NCI-H69 (cell line): ENCODE measurements at places on chromosomes 11 and 22.

DNA sequence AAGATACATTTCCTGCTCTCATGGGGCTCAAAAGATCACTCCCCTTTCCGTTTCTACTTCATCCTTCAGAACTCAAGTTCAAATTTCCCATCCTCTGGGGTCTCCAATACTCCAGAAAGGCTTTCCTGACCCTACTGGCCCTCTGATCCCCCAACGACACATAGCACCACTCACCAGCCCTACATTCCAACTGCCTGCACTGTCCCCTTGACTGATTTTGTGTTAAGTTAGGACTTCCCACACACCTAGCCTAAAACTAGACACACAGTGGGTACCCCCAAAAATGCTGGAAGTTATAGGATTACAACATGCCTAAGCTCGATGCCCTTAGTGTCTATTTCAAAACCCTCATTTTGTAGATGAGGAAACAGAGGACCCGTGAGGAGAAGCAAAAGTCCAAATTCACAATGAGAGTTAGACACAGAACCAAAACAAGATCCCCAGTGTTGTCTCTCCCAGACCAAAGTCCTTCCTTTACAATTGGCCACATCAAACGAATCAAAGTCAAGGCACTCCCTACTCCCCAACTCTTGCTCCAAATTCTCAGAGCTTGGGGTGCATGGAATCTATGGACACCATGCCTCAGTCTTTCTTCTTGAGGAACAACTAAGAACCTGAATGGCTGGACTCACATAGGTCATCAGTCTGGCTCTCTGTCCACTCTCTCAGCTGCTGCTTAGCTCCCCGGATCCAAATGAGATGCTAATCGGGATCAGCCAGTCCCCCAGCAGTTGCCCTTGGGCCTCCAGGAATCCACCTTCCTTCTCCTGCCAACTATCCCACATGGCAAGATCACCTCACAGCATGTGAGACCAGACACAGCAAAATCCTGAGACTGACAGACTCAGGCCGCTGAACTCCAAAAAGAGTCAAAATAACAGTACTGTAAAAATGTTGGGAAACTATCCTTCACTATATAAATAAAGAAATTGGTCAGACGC is 1.7 kb downstream of the CLPB start:
- DNase-seq: no peak

DNA sequence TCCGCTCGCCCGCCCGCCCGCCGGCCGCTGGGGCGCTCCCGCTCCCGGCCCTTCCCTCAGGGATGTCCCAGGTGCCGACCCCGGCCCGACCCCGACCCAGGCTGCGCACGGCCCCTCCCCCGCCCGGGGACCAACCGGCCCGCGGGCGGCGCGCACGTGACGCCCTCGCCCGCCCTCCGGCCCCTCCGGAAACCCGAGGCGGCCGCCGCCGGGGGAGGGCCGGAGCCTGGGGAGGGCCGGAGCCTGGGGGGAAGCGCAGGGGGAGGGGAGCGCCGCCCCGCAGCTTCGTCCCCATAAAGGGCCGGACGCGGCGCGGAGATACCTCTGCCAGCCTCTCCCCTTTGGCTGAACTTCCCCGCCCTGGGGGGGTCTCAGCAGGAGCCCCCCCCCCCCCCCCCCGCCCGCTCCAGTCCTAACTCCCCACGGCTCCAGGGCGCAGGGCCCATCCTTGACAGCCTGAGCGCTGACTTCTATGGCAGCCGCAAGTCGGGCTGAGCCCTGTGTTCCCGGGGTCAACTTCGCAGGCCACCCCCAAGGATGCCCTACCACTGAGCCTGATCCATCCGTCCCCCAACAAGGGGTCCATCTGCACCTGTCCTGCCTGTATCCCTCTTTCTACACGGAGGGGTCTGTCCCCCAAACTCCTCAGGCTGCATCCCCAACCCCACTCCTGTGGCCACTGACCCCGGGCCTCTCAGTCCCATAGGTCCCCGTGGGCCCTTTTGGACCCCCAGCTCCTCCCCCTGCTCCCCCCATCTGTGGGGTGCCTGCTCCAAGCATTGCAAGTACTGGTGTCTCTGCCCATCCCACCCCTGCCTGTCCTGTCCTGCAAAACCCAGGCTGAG is at the start of gene MAPK12:
MAPK12 (minus strand) TSS at position 69 of the 845 bp plus-strand sequence. CDS start 174 bp downstream, outside the sequence.
- peak; percentile 90 for DNase-seq

GRCh38 chr11:1280116-1281035 is 29.1 kb downstream of the TOLLIP start:
- no peak for DNase-seq

DNA sequence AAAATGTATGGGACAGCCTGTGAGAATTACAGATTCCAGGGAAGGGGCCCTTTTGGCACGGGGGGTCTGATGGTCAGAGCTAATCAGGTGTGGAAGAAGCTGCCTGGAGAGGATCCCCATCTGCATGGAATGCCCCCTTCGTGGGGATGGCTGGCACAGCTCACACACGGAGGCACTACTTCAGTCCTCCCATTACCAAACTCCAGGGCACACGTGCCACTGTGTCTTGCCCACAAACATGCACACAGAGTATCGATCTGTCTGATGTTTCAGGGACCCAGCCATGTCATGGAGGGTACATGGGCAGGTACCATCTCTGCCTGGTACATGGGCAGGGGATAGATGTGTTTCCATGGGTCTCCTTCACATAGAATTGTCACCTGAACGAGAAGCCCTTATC is 14.7 kb downstream of the KCNQ1OT1 start:
- no peak for DNase-seq

- DNase-seq: no peak
Observed at GRCh38 chr11:2934611-2935239, 5.5 kb upstream of the PHLDA2 start.

DNA sequence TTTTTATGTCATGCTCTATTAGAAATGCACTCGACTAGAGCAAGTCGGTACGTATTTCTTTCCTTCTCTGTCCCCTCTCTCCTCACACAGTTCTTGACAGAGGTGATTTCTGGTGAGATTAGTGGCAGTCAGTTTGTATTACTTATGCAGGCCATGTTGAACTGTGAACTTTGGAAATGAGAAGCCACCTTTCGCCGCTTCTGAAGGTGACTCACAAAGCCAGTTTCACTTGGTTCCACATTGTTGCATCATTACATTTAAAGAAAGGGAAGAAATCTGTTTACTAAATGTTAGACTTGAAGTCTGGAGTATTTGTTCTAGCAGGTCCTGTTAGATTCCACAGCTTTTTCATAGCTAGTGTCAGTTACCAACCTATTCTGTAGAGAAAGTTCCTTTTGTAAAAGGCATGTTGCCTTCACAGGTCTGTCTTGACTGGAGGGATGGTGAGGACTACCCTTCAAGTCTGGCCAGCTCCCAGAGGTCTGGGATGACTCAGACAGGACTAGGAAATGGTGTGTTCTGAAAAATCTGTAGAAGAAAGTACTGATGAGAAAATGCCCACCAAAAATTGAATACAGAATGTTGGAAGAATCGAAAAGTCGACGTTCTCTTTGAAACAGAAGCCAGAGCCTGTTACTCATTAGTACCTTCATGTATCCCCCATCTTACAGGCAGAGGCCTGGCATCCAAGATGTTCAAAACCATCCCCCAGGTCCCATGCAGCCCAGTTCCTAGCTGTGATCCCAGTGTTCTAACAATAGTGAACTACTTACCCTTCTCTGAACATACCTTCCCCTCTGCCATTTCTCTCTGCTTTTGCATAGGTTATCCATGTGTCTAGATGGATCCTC is 181.4 kb downstream of the DBX1 start:
- DNase-seq: peak; percentile 32

DNA sequence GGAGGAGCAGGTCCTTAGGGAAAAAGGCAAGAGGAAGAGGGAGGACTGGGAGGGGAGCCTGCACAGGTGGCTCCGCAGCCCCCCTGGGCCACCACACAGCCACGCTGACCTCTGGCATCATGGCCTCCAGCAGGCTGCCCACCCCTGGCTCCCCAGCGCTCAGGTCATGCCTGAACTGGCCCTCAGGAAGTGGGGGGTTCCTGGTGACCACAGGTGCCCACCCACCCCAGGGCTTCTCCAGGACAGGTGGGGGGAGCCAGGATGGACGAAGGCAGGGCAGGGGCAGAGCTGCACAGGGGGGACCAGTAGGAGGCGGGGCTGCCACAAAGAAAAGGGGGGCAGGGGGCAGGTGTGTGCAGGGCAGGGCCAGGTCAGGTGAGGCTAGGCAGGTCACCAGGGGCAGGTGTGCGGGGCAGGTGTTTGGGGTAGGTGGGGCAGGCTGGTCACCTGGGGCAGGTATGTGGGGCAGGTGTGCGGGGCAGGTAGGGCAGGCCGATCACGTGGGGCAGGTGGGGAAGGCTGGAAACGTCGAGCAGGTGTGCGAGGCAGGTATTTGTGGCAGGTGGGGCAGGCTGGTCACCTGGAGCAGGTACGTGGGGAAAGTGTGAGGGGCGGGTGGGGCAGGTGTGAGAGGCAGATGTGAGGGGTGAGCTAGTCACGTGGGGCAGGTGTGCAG is 997 bp downstream of the DEAF1 start:
- DNase-seq: no peak

DNA sequence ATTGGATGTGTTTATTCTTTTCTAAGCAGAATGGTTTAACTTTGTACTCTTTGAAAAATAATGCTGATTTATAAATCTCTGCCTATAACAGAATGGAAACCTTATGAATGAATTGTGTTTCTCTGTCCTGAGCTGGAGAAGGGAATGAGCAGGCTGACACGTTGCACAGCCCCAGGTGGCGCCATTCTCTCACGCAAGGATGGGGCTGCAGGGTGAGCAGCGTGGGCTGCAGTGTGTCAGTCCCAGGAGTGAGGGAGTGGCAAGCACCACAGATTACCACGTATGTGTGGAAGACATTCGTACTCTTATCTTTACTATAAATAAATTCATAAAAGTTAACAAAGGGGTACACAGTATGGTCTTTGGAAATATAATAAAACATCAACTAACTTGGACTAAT is 33.4 kb downstream of the FDX1 start:
- DNase-seq: peak; percentile 90

DNA sequence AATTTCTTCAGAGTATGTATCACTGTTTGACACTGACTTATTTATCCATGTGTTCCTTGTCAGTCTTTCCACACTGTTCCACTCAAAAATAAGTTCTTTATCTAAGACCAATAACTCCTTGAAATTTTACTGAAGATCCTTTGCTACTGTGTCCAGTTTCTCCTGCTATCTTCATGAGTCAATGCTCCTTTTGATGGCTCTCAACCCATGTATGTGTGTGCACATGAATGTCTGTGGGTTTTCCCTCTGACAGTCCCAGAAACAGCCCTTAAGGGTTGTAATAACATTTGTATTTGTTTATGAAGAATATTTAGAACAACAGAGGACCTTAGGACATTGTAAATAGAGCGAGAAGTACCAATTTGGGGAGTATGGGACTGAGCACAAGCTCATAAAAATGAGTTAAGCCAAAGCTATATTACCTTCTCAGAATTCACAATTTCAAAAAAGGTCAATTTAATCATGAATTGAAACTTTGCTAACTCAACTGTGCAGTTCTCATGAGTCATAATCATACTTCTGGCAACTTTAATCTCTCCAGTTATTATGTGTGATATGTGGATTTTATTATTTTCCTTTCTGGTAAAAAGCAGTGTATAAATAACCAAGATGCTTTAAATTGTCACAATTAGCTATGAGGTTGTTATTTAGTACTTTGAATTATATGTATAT is 533.6 kb downstream of the CNTN5 start:
- DNase-seq: no peak

GRCh38 chr11:95751515-95751914 is 38.1 kb downstream of the FAM76B start:
- DNase-seq: no peak

DNA sequence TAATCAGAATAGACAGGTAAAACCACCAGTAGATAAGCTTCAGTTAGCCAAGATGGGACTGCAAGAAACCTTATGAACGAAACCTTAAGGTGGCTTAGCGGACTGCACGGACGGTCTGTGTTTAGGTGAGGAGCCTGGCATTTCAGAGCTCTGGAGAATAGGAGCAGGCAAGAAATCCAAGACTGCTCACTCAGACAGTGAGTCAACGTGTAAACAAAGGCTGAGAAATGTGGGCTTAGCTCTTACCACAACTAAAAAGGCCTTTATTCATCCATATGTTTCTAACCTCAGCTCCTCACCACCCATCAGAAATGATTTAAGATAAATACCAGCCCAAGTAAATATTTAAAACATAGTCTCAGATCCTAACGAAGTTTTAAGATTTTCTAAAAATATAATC is 657.7 kb downstream of the OPCML start:
- DNase-seq: no peak

- peak; percentile 61 for DNase-seq
Observed at GRCh38 chr11:57641011-57641807, 8.5 kb downstream of the YPEL4 start.

GRCh38 chr22:29427176-29427760 is 11.1 kb upstream of the RFPL1 start:
- DNase-seq: no peak

DNA sequence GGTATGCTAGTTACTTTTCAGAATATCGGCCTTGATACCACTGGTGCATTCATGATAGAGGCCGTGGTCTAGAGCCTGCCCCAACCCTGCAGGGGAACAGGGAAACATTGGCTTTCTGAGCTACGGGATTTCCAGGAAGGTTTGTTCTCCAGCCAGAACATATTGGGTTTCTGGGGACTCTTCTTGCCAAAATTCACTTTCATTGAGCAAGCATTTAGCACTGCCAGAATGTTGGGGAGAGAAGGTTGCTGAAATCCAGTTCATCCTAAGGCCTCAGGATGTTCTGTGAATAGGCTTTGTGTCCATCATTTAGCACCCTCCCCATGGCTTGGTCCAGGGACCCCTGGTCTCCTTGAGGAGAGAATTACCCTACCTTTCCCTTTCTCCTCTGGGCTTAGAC is 36.7 kb downstream of the DRG1 start:
- DNase-seq: no peak

DNA sequence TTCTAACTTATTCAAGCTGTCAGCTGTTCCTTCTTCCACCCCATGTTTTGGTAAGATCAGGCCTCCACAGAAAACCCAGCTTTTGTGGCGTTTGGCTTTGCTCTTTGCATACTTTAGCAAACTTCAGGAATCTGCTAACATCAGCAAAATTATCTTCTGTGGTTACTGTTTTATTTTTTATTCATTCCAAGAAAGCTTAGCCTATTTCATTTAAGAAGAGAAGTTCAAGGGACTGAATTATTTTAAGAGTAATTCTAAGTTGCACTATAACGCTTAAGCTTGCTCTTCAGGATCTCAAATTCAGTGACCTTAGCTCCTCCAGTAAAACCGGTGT is 1.1 kb downstream of the JHY start:
- no peak for DNase-seq

DNA sequence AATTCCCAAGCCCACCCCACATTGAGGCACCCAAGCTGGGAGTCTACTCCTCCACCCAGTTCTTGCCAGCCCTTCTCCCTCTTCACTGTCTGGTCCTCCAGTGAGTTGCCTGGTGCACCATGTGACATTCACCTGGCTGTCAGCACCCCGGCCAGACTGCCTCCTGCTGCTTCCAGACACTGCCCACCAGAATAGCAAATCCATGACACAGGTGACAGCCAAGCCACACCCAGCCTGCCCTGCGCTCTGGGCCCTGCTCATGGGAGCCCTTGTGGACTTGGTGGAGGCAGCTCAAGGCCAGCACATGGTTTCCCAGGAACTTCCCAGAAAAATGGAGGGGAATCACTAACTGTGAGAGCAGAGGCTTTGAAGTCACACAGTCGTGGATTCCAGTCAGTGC is 96.3 kb upstream of the CSNK2A3 start:
- DNase-seq: peak; percentile 47
